Activated CD4-positive, alpha-beta T cell treated with anti-CD3 and anti-CD28 coated beads for 1 hour (primary cell): ENCODE measurements at places on chromosomes 4 and X.

DNA sequence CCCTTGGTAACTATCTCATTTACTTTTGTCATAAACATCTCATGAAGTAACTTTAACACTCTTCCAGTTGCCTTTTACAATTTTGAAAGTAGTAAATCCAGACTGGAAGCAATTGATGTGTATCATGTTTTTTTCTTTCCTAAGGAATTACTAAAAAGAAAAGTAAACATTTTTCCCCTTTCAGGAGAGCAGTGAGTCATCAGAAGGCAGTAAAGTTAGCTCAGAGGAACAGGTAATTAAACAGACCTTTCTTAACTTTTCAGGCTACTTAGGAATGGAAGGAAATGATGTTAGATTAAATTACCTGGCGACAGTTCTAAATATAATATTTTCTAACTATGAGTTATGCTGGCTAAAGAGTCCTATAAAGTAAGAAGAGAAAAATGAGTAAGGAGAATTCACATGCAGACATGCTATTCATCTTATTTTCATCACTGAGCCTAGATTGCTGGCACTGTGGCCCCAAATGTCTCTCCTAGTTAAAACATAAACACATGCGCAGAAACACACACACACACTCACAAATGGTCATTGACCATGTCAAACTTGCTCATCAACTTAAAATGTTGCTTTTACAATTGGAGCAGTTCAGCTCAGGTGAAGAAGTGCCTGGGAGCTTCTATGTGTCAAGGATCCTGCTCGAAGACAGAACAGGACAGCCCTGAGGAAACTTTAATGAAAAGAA, 9.3 kb downstream of the DMP1 start:
- no peak for DNase-seq

- DNase-seq, result no peak
Measured at GRCh38 chr4:164872481-164872880, 4.5 kb upstream of the APELA start.

- DNase-seq, result no peak
Measured at GRCh38 chr4:182212211-182212761, 30.9 kb upstream of the TENM3 start.

GRCh38 chr4:139828966-139829664, 163.5 kb downstream of the MGST2 start:
- no peak for DNase-seq

- DNase-seq, result no peak
Measured at GRCh38 chr4:19557161-19557560, 694.5 kb upstream of the SLIT2 start.
